ENCODE measurements at places on chromosomes 5 and 9.
A peak's percentile ranks its signal among the peaks of the same experiment; 100 is the strongest.

- no peak for DNase-seq
Observed at GRCh38 chr5:13859270-13860065, 85.0 kb downstream of the DNAH5 start.

DNA sequence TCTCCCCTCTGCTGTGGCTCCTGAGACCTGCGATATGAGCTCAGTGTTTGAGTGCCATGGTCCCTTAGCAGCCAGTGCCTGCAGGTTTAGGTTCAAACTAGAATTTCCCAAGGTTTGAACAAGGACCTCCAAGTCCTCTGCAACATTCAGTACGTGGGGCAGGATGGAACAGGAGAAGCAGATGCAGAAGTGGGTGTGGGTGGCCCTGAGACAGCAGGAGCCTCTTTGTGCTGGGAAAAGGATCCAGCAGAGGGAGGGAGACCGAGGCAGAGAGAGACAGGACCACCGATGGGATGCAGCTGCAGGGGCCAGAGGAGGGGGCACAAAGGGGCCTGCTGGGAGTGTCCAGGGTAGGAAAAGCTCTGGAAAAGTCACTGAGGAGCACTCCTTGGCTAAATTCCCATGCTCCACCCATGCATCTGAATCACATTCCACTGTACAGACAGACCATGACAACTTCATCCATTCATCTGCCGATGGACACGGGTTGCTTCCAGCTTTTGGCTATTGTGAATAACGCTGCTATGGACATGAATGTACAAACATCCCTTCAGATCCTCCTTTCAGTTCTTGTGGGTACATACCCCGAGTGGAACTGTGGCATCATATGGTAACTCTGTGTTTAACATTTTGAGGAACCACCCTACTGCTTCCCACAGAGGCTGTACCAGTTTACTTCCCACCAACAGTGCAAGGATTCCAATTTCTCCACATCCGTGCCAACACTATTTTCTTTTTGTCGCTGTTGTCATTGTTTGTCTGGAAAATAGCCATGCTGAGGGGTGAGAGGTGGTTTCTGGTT, 26.7 kb upstream of the SUSD3 start:
- DNase-seq: no peak

GRCh38 chr9:122342323-122343050, 28.3 kb upstream of the PTGS1 start:
- DNase-seq: no peak

GRCh38 chr5:150948539-150948938, 43.8 kb upstream of the ZNF300 start:
- no peak for DNase-seq

GRCh38 chr5:138870611-138871010, 4.5 kb downstream of the LRRTM2 start:
- DNase-seq: peak; percentile 29

All from foreskin keratinocyte (primary cell).